Vagina (tissue), 2 donors: ENCODE measurements at places on chromosomes 16 and 17.

- no peak for DNase-seq
Observed at GRCh38 chr17:80982426-80982974, 9.1 kb upstream of the CHMP6 start.

DNA sequence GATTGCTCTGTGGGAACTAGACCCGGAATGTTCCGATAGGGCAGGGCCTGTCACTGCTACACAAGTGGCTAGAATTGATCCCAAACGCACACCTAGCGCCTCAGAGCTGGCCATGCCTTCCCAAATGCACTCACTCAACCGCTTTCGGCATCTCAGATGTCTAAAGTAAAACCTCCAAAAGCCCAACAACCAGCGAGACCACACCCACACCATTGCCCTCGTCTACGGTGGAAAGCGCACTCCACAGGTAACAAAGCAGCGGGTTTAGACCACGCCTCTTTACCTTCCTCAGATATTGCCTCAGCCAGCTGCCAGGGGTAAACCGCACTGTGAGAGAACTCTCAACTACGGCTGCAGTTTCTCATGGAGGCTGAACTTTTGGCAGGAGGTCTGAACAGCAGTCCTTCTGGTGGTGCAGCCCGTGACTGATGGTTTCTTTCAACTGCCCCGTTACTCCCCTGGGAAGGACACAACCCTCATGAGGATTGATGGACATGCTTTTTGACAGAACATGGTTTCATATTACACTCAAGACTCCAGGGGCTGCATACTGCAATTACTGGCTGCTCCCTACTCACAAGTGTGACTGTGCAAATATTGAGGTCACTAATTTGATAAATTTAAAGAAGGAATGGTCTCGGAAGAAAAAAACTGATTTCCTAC lies 34.5 kb downstream of the USP7 start:
- DNase-seq: no peak

DNA sequence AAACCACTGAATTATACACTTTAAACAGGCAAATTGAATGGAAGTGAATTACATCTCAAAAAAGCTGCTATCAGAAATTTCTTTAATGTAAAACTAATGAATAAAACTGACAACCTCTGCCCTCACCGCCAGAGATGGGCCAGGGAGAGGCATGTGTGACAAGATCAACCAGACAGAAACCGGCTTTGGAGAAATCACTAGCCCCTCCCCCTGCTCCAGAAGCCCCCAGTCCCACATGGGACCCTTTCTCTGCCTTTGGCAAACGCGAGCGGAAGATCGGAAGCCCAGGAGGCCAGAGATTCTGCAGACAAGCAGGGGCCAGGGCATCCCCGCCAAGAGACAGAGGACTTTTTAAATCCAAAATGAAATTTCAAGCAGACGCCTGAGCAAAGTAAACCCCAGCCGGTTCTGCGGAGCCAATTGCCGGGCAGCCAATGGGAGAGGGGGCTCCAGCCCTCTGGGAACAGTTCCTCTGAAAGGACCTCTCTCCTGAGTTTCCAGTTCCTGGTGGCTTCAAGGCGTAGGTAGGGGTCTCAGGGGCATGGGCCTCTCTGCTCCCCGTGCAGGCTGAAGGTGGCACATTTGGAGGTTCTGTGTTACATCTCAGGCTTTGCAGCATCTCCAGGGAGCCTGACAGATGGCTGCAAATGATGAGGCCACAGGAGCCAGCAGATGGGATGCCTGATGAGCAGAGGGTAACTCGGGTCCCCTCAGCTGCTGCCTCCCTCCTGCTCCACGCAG lies 118.1 kb downstream of the GSG1L start:
- DNase-seq: no peak

DNA sequence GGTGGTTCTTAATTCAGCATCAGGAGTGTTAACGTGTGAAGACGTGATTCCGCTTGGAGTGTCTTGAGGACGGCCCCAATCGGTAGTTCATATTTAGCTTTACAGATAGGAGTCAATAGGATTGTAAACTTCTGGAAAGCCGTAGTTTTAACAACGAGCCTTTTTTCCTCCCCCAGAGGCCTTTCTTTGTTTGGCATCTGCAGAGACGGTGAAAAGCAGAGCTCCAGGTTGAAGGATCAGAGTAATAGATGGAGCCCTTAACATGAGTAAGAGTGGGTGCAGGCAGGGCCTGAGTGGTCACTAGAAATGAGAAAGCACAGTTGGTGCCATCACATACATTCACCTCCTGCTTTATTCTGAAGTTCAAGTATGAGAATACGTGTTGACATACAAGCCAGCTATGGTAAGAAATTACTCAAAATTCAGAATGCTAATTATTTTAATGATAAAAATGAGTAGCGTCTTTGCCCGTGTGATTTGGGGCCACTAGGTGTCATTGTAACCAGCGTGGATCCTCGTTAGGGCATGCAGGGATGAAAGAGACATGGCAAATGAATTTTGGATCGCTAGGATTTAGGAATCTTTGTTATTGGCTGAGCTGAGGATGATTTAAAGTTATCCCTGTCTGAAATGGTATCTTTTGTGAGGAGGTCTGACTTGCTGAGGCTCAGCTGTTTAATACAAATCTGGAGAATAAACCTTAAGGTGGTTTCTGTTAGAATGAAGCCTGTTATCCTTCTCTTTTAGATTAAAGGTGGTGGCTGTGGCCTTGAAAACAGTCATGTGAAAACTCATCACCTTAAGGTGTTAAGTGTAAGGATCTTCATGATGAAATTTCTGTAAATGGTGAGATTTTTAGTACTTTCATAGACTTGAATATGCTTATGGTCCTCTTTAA lies 18.6 kb downstream of the PRCD start:
- DNase-seq: no peak

DNA sequence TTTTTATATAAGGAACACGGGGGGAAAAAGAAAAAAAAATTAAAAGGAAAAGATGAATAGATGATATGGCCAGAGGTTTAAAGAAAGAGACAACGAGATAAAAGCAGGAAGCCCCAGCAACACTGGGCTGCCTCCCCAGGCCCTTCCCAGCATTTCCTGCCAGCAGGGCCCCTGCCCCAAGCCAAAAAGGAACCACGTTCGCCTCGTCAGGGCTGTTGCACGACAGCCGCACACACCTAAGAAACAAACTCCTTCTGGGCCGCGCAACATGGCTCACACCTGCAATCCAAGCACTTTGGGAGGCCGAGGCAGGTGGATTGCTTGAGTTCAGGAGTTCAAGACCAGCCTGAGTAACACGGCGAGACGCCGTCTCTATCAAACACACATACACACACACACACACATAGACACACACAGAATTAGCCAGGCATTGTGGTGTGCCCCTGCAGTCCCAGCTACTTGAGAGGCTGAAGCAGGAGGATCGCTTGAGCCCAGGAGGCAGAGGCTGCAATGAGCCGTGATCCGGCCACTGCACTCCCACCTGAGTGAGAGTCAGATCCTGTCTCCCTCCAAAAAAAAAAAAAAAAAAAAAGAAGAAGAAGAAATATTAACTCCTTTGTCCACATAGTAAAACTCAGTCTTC lies 83.0 kb downstream of the ANKRD11 start:
- DNase-seq: no peak

GRCh38 chr17:42922294-42922693 lies 21.7 kb downstream of the G6PC1 start:
- no peak for DNase-seq

DNA sequence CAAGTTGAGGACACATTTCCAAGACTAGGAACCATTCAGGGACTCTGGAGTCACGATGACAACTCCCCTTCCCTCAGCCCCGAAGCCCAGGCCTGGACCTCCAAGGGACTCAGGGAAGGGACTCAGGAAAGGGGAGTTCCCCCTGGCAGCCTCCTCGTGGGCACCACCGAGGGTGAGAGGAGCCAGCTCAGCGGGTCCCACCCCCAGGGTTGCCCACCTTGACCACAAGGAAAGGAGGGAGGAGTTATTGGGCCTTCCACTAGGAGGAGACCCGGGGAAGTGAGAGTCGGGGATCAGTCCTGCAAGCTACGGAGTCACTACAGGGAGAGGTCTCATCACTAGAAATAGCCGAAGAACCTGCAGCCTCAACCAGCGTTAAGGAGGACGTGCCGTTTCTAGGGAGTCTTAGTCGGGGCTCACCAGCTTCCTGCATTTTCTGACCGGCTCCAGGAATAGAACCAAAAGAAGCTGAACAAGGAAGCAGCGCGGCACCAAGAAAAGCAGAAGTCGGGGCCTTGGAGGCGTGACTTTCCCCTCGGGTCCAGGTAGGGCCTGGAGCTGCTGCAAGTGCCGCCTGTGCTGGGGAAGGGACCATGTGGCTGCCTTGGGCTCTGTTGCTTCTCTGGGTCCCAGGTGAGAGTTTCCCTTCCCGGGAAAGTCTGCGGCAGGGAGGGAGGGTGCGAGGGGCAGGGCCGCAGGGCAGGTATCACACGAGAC lies at the start of gene CD300A:
CD300A (plus strand) TSS at position 524 of the 717 bp plus-strand sequence; CDS start at position 594, 70 bp downstream.
- DNase-seq: no peak

DNA sequence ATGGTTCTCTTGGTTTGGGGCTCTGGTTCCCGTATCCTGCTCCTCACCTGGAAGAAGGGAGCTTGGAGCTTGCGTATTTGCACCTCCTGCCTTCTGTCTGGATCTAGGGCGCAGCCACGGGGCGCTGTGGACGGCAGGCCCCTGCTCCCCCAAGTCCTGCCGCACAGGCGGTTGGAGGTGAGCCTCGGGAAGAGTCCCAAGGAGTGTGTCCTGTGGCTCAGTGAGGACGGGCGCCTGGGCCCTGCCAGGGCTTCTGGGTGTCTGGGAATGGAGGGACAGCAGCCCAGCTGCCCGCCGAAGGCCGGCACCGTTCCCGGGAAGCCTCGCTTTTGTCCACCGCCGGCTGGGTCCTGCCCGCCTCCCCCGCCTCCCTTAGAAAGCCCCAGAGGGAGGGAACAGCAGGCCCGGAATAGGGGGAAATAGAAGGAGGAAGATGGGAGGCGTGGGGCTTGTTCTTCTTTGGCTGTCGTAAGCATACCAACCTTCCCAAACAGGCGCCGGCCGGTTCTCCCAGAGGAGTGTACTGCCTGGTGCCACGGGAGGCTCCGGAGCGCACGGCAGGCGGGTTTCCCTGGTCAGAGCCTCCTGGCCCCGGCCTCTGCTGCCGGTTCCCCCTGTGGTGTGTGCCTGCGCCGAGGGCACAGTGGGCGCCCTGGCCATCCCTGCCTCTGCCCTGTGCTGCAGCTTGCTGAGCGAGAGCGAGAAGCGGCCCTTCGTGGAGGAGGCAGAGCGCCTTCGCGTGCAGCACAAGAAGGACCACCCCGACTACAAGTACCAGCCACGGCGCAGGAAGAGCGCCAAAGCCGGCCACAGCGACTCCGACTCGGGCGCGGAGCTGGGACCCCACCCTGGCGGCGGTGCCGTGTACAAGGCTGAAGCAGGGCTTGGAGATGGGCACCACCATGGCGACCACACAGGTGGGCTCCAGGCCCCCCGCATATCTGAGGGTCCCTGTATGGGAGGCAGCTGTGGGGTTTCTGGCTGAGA lies 1.8 kb downstream of the SOX8 start:
- DNase-seq: no peak

GRCh38 chr17:43365356-43365755 lies 33.4 kb upstream of the ARL4D start:
- no peak for DNase-seq

- DNase-seq: no peak
Observed at GRCh38 chr16:79517156-79517555, 83.4 kb downstream of the MAF start.

GRCh38 chr16:13781575-13782338 lies 138.2 kb upstream of the ERCC4 start:
- no peak for DNase-seq

- no peak for DNase-seq
Observed at GRCh38 chr16:2371421-2371820, 30.9 kb upstream of the ABCA3 start.

- DNase-seq: no peak
Observed at GRCh38 chr17:49090878-49091594, 41.5 kb upstream of the B4GALNT2 start.
